ENCODE measurements at places on chromosomes 4 and X. TPM values are rescaled to one million over a fixed set of nuclear protein-coding genes. Genes with fewer than 3 reads are reported as not detected.

GRCh38 chr4:142840516-142841123 lies 5.5 kb downstream of the INPP4B start:
- DNase-seq, result peak; percentile 61

DNA sequence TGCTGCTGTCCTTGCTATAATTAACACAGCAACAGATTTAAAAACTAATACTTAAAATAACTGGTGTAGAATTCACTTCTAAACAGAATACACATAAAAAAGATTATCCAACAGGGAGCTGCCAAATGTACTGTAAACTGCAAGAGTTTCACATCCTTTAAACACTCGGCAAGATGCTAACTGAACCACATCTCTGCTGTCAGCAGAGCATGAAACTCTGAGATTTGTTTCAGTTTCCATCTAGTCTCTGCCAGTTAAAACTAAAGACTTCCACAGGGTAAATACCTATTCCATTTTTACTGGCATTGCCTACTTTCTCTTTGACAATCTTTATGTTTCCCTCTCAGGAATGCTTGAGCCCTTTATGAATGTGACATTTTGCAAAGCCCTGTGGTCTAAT lies 127.7 kb downstream of the SLC7A11 start:
- no peak for DNase-seq

GRCh38 chr4:122728856-122729255 lies 3.6 kb upstream of the BBS12 start:
- DNase-seq, result peak; percentile 64

Gene FREM3
- not detected for total RNA-seq

Gene NOX1
- total RNA-seq, result 0.10 TPM

Gene HMX1
- total RNA-seq, result not detected

Measured in myocyte (in vitro differentiated cells).